ENCODE measurements at places on chromosomes 2 and 18.

DNA sequence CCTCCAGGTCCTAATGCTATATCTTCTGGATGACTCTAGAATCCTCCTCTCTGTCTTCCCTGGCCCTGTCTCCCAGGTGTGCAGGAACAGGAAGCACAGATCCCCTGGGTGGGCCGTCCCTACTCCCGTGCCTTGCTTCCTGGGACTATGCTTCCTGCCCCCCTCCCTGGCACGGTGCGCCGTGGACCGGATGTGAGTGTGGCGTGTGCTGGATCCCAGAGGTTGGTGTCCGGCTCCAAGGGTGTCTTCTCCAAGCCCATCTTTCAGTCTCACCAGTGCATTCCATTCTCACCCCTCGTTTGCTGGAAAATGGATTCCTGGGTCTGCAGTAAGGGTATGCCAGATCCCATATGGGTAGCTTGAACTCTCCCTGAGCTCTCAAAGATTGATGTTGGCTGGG lies 144.4 kb upstream of the TWIST2 start:
- no peak for DNase-seq

- peak; percentile 83 for DNase-seq
Measured at GRCh38 chr2:96315400-96316071, 9.6 kb upstream of the ITPRIPL1 start.

DNA sequence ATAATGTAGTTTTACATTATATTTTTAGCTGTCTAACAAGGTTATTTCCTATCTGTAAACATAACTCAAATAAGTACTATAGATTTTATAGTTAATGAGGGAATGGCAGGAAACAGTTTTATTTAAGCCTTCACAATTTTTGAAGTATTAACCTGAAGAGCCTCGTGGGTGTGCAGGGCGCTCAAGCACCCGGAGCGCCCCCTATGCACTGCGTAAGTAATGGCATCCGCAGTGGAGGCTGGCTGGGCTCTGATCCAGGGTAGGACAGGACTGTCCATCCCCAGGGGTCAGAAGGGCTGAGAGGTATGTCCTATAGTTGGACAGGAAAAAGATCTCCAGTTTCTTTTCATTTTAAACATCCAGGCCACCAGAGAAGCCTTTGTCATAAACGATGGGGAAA lies 8.2 kb upstream of the GBX2 start:
- peak; percentile 26 for DNase-seq

GRCh38 chr2:196186266-196186980 lies 15.0 kb upstream of the STK17B start:
- no peak for DNase-seq

- no peak for DNase-seq
Measured at GRCh38 chr2:170121689-170122088, 56.3 kb upstream of the MYO3B start.

DNA sequence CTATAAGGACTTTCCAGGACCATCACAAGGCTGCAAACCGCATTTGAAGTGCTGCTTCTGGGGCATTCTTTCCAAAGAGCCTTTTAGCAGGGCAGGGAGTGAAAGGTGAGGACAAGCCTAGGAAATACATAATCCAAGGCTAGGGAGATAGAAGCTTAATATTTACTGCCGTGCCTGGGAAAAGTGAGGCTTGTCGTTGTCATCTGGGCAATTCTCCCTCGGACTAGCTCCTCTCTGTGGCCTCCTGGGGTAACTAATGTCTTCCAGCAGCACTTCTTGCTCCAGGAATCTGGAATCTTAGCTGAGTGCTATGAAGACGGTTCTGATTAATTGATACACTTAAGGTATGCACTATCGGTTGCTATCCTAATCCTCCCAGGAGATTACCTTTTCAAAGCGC lies 69.3 kb upstream of the ATL2 start:
- no peak for DNase-seq

DNA sequence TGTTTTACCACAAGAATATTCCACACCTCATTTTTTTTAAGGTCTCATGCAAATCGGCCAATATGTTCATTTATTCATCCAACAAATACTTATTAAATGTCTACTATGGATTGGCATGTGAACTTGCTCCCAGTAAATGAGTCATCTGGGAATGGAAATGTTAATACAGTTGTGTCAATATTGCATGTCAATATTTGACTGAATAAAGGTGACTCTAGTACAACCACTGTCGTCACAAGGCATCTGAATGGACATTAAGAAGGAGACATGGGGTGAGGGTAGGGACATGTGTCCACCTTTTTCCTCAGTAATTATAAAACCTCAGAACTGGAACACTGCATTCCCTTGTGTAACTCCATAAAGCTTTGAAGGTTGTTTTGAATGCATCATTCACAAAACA lies 365.4 kb downstream of the ADCYAP1 start:
- DNase-seq, result no peak

DNA sequence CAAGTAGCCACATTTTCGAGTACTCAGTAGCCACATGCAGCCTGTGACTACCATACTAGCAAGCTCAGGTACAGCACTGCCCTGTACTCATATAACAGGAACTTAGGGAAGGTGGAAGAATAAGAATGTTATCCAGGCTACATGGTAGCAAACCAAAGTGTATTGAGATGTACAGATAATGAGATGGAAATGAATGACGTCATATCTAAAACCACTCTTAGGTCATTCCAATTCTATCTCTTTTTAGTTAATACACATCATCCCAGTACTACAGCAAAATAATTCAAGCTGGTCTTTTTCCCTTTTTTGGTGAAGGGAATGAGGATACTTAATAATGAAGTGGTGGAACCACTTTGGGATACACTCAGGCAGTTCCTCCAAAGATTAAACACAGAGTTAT lies 38.7 kb downstream of the COLEC12 start:
- no peak for DNase-seq

GRCh38 chr2:174780191-174780840 lies 16.0 kb upstream of the CHRNA1 start:
- no peak for DNase-seq

GRCh38 chr2:188360485-188361263 lies 69.0 kb downstream of the GULP1 start:
- no peak for DNase-seq

DNA sequence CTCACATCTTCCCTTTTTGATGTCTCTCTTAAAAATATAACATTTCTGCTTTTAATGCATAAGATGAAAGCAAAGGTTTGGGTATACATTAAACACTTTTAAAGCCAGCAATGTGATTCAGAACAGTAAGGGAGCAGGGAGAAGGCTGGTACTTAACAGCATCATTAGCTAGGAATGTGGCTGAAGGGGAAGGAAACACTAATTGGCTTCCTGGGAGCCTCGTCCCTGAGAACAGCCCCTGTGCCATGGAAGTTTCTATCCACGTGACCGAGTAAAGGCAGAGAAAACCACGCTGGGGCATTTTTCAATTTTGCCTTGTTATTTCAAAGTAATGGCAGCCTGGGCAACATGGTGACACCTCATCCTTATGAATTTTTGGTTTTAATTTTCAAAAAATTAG lies 109.2 kb upstream of the GPC1 start:
- peak; percentile 55 for DNase-seq

- peak; percentile 10 for DNase-seq
Measured at GRCh38 chr2:107936433-107937359, 49.6 kb upstream of the SLC5A7 start.

- peak; percentile 21 for DNase-seq
Measured at GRCh38 chr2:218717262-218717661, 6.6 kb downstream of the TTLL4 start.

GRCh38 chr18:24734058-24734457 lies 273.6 kb downstream of the HRH4 start:
- DNase-seq, result no peak

DNA sequence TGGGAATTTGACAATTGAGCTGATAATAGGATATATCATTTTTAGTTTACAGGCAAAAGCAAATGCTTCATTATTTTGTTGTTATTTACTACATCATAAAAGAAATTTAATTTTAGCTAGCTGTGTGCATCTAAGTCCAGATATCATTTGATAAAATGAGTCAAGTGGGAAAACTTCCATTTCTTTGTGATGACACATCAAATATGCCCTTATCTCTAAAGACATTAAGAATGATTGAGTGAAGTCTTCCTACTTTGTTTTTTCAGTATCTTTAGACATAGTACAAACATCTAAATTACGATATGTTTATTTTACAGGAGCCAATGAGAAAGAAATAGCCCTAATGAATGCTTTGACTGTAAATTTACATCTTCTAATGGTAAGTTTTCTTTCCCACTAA lies 77.0 kb downstream of the KYNU start:
- peak; percentile 7 for DNase-seq

All from EL (cell line).